ENCODE measurements at places on chromosomes 6 and 20. TPM values are rescaled to one million over a fixed set of nuclear protein-coding genes. Genes with fewer than 3 reads are reported as not detected.

PPP1R16B gene
- 17.6 TPM for total RNA-seq

SRSF6 gene
- 92.2 TPM for total RNA-seq

SLC32A1 gene
- total RNA-seq = not detected

DZANK1 gene
- 2.5 TPM for total RNA-seq

DEFB123 gene
- not detected for total RNA-seq

ZNF292 gene
- 71.6 TPM for total RNA-seq

TMC2 gene
- not detected for total RNA-seq

WFDC8 gene
- not detected for total RNA-seq

KCNK5 gene
- total RNA-seq = 1.2 TPM

GRCh38 chr20:34831936-34832335 is 6.5 kb upstream of the NCOA6 start:
- H3K4me1 ChIP-seq = no peaks in the 10 kb centered on the region
- H3K27ac ChIP-seq = no peak overlapping the region
- no peaks in the 10 kb centered on the region for H3K36me3 ChIP-seq
- DNase-seq = no peak
- H3K27me3 ChIP-seq = no peaks in the 10 kb centered on the region

GRCh38 chr6:149855040-149855654 is 9.0 kb downstream of the LRP11 start:
- no peaks in the 10 kb centered on the region for H3K36me3 ChIP-seq
- H3K4me1 ChIP-seq = no peaks in the 10 kb centered on the region
- H3K4me3 ChIP-seq = no peak overlapping the region
- H3K27me3 ChIP-seq = no peaks in the 10 kb centered on the region
- H3K27ac ChIP-seq = no peak overlapping the region
- no peak for DNase-seq

DNA sequence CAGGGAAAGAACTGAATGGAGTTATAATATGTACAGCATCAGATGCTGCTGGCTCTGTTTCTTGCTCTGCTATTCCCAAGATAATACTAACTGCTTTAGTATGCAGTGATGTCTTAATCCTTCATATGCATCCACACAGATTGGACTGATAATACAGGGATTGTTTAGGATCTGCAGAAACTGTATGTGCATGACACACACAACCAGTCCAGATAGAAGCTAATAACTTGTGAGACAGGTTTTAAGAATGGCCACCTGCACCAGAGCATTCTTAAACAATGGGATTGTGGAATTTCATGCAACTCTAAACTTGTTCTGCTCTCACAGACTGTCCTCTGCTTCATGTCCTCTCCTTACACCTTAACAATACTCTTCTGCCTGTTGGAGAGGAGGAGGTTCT is 90.9 kb downstream of the SPTLC3 start:
- no peak overlapping the region for H3K4me3 ChIP-seq
- peaks cover 2% of the 10 kb centered on the region for H3K36me3 ChIP-seq
- H3K27ac ChIP-seq = no peak overlapping the region
- DNase-seq = no peak

GRCh38 chr6:140782941-140783340 is 1349.8 kb upstream of the GJE1 start:
- H3K4me3 ChIP-seq = no peak overlapping the region
- DNase-seq = no peak
- H3K36me3 ChIP-seq = no peaks in the 10 kb centered on the region
- no peaks in the 10 kb centered on the region for H3K27me3 ChIP-seq
- H3K27ac ChIP-seq = no peak overlapping the region
- no peaks in the 10 kb centered on the region for H3K4me1 ChIP-seq

DNA sequence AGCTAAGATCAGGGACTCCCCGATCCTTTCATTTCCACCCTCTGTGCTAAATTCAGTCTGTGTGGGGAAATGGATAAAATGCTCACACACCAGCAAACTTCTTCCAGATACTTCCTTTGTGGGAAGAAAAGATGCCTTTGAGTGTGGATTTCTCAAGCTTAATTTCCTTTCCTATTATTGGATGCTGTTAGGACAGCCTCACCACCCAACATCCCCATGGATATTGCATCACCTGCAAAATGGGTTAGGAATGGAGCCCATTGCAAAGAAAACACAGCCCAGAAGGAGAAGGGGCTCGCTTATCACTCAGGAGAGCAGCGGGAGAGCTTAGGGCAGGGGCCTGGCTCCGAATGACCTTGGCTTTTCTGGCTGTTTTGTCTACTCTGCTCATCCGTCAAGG is 272.2 kb downstream of the CDC5L start:
- H3K27ac ChIP-seq = no peak overlapping the region
- H3K36me3 ChIP-seq = no peaks in the 10 kb centered on the region
- H3K4me3 ChIP-seq = no peak overlapping the region
- H3K27me3 ChIP-seq = no peaks in the 10 kb centered on the region
- no peaks in the 10 kb centered on the region for H3K4me1 ChIP-seq

- DNase-seq = no peak
- no peaks in the 10 kb centered on the region for H3K36me3 ChIP-seq
- H3K4me3 ChIP-seq = no peak overlapping the region
- no peak overlapping the region for H3K27ac ChIP-seq
- H3K4me1 ChIP-seq = peaks cover 2% of the 10 kb centered on the region
These were observed 1107.8 kb upstream of the FLRT3 start for GRCh38 chr20:15445056-15445840.

DNA sequence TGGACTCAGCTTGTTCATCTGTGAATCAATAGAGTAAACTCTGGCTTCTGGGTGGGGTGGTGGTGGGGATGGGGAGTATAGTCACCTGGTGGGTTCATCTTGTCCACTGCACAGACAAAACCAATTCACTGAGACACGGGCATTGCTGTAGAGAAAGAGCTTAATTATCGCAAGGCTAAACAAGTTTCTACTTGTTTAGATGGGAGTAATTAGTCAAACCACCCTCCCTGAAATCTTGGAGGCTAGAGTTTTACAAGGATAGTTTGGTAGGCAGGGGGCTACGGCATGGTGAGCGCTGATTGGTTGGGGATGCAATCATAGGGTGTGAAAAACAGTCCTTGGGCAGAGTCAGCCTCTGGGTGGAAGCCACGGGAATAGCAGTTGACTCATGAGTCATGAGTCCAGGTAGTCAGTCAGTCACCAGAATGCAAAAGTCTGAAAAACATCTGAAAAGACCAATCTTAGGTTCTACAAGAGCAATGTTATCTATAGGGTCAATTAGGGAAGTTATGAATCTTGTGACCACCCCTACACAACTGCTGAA is 77.8 kb downstream of the STMND1 start:
- H3K36me3 ChIP-seq = no peaks in the 10 kb centered on the region
- no peak overlapping the region for H3K4me3 ChIP-seq
- no peaks in the 10 kb centered on the region for H3K4me1 ChIP-seq
- H3K27ac ChIP-seq = no peak overlapping the region
- DNase-seq = no peak
- no peaks in the 10 kb centered on the region for H3K27me3 ChIP-seq

DNA sequence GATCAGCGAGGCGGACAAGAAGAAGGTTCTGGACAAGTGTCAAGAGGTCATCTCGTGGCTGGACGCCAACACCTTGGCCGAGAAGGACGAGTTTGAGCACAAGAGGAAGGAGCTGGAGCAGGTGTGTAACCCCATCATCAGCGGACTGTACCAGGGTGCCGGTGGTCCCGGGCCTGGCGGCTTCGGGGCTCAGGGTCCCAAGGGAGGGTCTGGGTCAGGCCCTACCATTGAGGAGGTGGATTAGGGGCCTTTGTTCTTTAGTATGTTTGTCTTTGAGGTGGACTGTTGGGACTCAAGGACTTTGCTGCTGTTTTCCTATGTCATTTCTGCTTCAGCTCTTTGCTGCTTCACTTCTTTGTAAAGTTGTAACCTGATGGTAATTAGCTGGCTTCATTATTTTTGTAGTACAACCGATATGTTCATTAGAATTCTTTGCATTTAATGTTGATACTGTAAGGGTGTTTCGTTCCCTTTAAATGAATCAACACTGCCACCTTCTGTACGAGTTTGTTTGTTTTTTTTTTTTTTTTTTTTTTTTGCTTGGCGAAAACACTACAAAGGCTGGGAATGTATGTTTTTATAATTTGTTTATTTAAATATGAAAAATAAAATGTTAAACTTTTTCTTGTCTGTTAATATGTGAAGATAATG is 2.2 kb downstream of the HSPA1B start:
- H3K27ac ChIP-seq = no peak overlapping the region
- no peak for DNase-seq
- no peaks in the 10 kb centered on the region for H3K36me3 ChIP-seq
- peaks cover 2% of the 10 kb centered on the region for H3K27me3 ChIP-seq

DNA sequence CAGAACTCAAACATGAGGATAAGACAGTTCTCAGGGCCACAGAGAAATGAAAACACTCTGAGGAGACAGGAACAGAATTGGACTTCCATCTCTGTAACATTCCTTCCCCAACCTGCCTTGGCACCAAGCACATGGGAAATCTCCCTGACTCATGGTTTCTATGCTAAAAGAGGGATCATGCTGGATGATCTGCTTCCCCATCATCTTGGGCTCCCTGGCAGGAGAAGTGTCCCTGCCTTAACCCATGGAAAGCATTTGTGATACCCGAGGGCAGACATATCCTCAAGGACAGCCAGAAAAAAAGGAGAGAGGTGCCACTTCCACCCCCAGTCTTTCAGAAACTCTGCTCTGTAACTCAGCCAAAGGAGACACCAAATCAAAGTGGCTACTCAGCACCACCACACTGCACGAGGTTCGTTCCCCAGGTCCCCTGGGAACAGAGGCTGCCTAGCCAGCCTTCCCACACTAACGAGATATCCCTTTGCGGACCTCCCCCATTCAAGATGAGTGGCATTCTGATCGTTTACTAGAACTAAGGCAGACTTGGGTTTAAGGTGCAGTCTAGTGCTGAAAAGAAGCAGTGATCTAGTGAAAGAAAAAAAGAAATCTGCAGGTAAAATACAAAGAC is 34.8 kb downstream of the BLOC1S5 start:
- H3K4me1 ChIP-seq = no peaks in the 10 kb centered on the region
- no peak overlapping the region for H3K27ac ChIP-seq
- no peaks in the 10 kb centered on the region for H3K27me3 ChIP-seq
- H3K4me3 ChIP-seq = no peak overlapping the region
- DNase-seq = no peak

- H3K27me3 ChIP-seq = no peaks in the 10 kb centered on the region
- DNase-seq = no peak
- H3K27ac ChIP-seq = no peak overlapping the region
- H3K4me1 ChIP-seq = no peaks in the 10 kb centered on the region
- no peak overlapping the region for H3K4me3 ChIP-seq
These were observed 401 bp upstream of the TNFRSF21 start for GRCh38 chr6:47310131-47310480.

DNA sequence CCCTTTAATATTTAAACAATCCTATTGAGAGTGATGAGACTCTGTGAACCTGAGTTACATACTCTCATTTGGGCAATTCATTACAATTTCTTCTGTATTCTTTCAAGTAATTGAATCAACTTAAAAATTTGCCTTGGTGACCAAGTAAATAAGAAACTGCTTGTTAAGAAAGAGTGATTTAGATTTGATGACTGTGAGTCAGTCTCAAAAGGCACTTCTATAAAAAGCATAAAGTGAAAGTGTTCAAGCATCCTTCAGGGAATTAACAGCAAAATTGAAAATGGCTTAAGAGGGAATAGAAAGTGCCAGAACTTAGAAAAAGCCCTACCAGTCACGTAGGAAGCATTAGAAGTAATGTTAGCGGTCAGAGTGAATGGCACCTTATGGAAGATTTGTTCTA is 654.7 kb downstream of the EPM2A start:
- DNase-seq = no peak
- H3K36me3 ChIP-seq = no peaks in the 10 kb centered on the region
- H3K27me3 ChIP-seq = no peaks in the 10 kb centered on the region
- H3K27ac ChIP-seq = no peak overlapping the region
- no peak overlapping the region for H3K4me3 ChIP-seq

- no peaks in the 10 kb centered on the region for H3K4me1 ChIP-seq
- no peak overlapping the region for H3K27ac ChIP-seq
These were observed 747 bp upstream of the PTPRA start for GRCh38 chr20:2872459-2873009.

DNA sequence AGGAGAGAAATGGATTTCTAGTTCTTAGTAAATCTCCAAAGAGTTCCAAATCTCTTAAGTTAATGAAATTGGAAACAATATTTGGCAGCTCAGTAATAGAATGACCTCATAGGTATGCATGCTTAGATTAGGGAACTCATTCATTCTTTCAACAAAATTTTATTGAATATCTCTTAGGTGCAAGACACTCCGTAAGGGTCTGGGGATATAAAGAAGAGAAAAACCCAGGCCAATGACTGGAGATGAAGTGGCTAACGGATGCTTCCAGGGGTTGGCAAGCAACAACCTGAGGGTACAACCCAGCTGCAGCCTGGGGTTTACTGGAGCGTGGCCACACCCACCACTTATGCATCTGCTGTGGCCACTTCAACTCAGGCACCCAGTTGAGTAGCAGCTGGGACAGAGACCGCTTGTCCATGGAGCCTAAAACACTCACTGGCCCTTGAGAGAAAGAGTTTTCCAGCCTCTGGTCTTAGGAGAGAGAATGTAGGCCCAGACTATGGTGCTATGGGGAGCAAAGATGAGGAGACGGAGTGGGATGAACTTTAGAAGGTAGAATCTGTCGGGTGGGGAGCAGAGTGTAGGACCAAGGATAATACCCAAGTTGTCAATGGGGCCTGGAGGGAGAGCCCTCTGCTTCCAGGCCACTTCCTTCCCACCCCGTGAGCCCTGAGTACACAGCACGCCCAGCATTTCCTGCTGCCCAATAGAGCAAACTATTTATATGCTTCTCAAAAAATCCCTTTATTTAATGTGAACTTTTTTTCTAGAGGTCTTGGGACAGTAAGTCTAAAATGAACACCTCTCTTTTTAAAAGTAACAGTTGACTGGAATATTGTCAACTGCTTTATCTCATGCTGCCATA is 46.8 kb upstream of the PXDC1 start:
- no peak overlapping the region for H3K4me3 ChIP-seq
- H3K36me3 ChIP-seq = no peaks in the 10 kb centered on the region
- H3K4me1 ChIP-seq = peaks cover 6% of the 10 kb centered on the region
- DNase-seq = no peak
- no peaks in the 10 kb centered on the region for H3K27me3 ChIP-seq

- DNase-seq = no peak
- no peak overlapping the region for H3K4me3 ChIP-seq
- H3K27ac ChIP-seq = no peak overlapping the region
- H3K27me3 ChIP-seq = no peaks in the 10 kb centered on the region
- H3K36me3 ChIP-seq = no peaks in the 10 kb centered on the region
These were observed 70.1 kb upstream of the TENT5A start for GRCh38 chr6:81822568-81822967.

- no peaks in the 10 kb centered on the region for H3K27me3 ChIP-seq
- DNase-seq = no peak
- peaks cover 4% of the 10 kb centered on the region for H3K4me1 ChIP-seq
- no peak overlapping the region for H3K27ac ChIP-seq
- no peaks in the 10 kb centered on the region for H3K36me3 ChIP-seq
These were observed 26.0 kb downstream of the SLC2A10 start for GRCh38 chr20:46735436-46735835.

GRCh38 chr6:162889303-162889702 is 161.5 kb downstream of the PACRG start:
- no peaks in the 10 kb centered on the region for H3K36me3 ChIP-seq

Data from aorta (tissue), 5 donors.